ENCODE measurements at places on chromosomes 12 and 14. TPM values are rescaled to one million over a fixed set of nuclear protein-coding genes. Genes with fewer than 3 reads are reported as not detected.

Gene HIGD1C
- total RNA-seq, result not detected

DNA sequence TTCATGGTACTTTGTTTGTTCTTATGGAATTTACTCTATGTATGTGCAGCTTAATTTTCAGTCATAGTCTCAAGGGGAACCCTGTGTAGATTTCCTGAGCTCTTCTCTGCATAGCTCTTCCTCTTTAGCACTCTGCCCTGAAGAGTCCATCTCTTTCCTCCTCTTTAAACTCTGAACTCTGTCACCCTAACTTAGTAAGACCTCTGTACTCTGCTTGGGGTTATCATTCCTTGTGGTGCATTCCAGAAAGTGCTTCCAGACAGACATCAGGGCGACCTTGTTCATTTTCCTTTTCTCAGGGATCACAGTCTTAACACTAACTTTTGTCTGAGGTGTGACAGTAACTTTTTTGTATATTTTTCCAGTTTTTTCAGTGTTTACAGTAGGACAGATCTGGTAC, 179.3 kb downstream of the RAD51B start:
- H3K36me3 ChIP-seq, result no peaks in the 10 kb centered on the region
- H3K4me1 ChIP-seq, result peaks cover 7% of the 10 kb centered on the region
- no peak for DNase-seq
- no peaks in the 10 kb centered on the region for H3K27me3 ChIP-seq
- no peak overlapping the region for H3K4me3 ChIP-seq

DNA sequence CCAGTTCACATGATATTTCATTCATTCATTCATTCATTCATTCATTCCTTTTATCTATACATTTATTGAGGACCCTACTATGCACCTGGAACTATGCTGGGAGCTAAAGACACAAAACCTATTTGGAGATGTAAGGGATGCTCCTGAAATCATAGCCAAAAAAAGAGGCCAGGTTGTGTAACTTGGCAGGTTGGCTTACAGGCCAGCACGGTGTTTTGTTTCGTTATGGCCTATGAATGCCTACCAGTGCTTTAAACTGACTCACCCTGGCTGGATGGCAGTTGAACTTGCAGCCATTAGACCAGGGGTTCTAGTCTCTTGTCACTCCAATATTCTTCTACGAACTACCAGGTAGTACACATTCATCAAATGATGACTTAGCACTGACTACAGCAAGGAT, 15.7 kb downstream of the MAP3K9 start:
- no peaks in the 10 kb centered on the region for H3K4me1 ChIP-seq
- H3K27me3 ChIP-seq, result no peaks in the 10 kb centered on the region
- DNase-seq, result no peak
- no peak overlapping the region for H3K27ac ChIP-seq

GRCh38 chr14:100749967-100750597, 23.4 kb downstream of the DLK1 start:
- H3K36me3 ChIP-seq, result no peaks in the 10 kb centered on the region
- no peaks in the 10 kb centered on the region for H3K4me1 ChIP-seq
- no peak overlapping the region for H3K4me3 ChIP-seq
- DNase-seq, result no peak
